Cardiac atrium fibroblast (primary cell): ENCODE measurements at places on chromosomes 3 and 15. TPM values are rescaled to one million over a fixed set of nuclear protein-coding genes. Genes with fewer than 3 reads are reported as not detected.

The TMC3 gene
- total RNA-seq: 0.32 TPM in 1 of 2 replicates, not detected in the other

The AQR gene
- total RNA-seq: 11.2 and 15.1 TPM in 2 replicates

The BAHD1 gene
- 11.2 and 16.2 TPM in 2 replicates for total RNA-seq

The SLC35A5 gene
- 34.8 and 53.6 TPM in 2 replicates for total RNA-seq

The MESP2 gene
- 0.65 TPM in 1 of 2 replicates, not detected in the other for total RNA-seq

The CCDC174 gene
- 6.0 and 8.1 TPM in 2 replicates for total RNA-seq

The NUP210 gene
- total RNA-seq: 0.54 and 1.3 TPM in 2 replicates

The FBXL22 gene
- 1.5 TPM in 1 of 2 replicates, not detected in the other for total RNA-seq

The TRIM59 gene
- total RNA-seq: 6.7 and 8.7 TPM in 2 replicates

The CTDSPL gene
- total RNA-seq: 37.4 and 40.3 TPM in 2 replicates

The ZNF662 gene
- total RNA-seq: 0.32 and 0.36 TPM in 2 replicates
